DMS79 treated with DMSO at 0.1 percent for 48 hours (cell line): ENCODE measurements at places on chromosomes 2 and 18.

DNA sequence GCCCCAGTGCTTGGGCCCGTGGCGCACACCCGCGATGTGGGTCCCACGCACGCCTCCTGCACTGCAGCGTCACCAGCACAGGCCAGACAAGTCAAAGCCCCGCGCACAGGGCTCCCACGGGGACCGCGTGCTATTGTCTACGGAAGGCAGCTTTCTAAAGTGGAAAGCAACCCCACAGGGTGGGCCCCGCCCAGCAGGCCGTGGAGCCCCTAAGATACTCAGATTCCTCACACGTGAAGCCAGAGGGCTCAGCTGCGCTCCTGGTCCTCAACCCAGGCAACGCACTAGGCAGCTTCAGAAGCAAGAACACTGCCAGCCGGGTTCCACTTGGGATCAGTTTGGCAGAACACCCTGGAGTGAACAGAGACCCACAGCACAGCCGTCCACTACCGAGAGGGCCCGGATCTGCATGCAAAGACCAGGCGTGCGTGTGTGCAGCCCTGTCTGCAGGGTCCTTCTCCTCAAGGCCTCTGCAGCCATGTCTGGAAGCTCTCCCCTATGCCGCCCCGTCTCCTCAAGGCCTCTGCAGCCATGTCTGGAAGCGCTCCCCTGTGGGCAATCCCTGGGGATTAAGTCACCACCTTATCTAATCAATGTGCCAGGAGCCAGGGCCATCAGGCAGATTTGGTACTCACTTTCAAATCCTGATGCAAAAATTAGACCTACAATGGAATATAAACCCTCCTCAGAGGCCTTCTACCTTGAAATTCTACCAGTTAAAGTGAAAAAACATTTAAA lies 231.3 kb downstream of the HDAC4 start:
- DNase-seq = no peak

DNA sequence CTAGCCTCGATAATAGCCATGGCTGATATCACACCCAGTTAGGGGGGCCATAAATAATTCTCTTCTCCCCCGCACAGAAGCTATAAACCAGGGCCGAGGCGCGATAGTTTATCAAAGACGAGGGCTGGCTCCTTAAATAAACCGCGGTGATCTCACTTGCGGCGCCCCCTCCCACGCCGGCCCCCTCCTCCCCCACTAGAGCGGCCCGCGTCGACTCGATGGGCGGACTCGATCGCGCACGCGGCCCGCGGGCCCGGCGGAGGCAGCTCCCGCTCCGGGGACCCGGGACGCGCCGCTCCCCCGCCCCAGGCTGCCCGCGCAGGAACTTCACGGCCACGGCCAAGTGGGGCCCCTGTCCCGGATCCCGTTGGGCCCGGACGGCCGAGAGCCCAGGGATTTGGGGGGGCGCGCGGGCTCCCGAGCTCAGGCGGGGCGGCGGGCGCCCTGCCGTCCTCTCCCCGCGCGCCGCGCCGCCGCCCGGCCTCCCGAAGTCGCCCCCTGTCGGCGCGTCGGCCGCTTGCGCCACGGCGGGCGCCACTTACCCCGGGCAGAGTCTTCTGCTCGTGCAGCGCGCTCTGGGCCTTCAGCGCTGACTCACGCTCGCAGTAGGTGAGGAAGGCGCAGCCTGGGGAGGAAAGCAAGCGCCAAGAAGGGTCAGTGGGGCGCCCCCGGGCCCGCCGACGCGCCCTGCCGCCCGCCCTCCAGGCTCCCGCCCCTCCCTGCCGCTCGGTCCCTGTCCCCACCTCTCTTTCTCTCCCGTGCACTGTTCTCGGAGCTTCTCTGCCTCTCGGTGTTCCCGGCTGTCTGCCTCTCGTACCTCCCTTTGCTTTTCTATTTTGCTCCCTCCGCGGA lies 80.4 kb downstream of the CELF4 start:
- peak; percentile 17 for DNase-seq

DNA sequence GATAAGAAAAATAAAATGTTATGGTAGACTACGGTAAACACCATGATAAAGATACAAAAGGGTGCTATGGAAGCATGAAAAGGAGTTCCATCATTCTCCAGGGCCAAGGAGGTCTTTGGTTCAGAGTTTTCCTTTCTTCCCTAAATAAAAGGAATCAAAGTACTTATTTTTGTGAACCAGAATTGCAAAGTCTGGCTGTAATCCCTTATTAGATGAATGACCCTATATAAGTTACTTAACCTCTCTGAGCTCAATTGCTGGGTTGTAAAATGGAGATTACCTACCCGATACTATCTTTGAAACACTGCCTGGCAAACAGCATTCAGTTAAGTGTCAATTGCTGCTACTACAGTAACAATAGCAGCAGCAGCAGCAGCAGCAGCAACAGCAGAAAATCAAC lies 90.0 kb downstream of the C2orf74 start:
- no peak for DNase-seq

- DNase-seq = no peak
Measured at GRCh38 chr18:295756-296490, 28.1 kb upstream of the THOC1 start.

- DNase-seq = no peak
Measured at GRCh38 chr2:152594022-152594766, 123.1 kb downstream of the PRPF40A start.

- DNase-seq = no peak
Measured at GRCh38 chr2:19868224-19868623, 33.6 kb downstream of the TTC32 start.

GRCh38 chr2:132542953-132543569 lies 126.5 kb downstream of the GPR39 start:
- DNase-seq = no peak

DNA sequence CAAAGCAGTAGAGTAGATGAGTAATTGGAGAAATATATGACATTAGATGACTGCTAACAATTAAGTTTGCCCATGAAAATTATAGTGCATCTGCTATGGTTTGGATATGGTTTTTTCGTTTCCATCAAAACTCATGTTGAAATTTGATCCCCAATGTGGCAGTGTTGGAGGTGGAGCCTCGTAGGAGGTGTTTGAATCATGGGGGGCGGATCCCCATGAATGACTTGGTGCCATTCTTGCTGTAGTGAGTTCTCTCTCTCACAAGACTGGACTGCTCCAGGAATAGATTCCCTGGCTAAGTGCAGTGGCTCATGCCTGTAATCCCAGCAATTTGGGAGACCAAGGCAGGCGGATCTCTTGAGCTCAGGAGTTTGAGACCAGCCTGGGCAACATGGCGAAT lies 9.7 kb upstream of the CUL3 start:
- no peak for DNase-seq

DNA sequence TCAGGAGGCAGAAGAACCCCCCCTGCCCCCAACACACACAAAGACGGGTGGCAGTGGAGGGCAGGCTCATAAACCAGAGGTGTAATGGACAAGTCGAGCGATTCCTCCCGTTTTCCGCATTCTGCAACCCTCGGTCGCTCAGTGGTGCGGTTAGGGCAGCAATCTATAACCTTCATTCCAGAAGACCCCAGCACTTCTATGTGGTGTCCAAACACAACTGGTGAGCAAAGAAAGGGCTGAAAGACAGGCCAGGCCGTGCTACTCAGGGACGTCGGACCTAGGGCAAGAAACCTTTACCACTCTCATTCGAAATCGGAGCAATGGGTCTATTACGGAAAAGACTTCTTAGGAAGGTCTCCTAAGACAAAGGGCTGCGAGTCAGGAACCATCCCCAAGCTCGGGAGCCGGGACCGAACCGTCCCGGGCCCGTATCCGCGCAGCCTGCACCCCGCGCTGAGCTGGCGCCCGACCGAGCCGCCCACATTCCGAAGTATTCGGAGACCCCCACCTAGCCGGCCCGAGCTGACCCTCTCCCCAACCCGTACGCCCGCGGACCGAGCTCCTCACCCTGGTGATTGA lies 568 bp downstream of the ARL5A start:
- no peak for DNase-seq

- no peak for DNase-seq
Measured at GRCh38 chr2:126637386-126637785, 18.6 kb upstream of the GYPC start.

GRCh38 chr2:239002954-239003623 lies 155.2 kb downstream of the TWIST2 start:
- DNase-seq = no peak

GRCh38 chr2:237631007-237631785 lies 3.8 kb downstream of the LRRFIP1 start:
- DNase-seq = no peak

- DNase-seq = no peak
Measured at GRCh38 chr2:109516445-109517117, 97.2 kb downstream of the SEPTIN10 start.

GRCh38 chr2:121471532-121472469 lies 58.9 kb upstream of the RNU4ATAC start:
- DNase-seq = no peak

- DNase-seq = no peak
Measured at GRCh38 chr2:79191816-79192215, 32.3 kb upstream of the REG3A start.

DNA sequence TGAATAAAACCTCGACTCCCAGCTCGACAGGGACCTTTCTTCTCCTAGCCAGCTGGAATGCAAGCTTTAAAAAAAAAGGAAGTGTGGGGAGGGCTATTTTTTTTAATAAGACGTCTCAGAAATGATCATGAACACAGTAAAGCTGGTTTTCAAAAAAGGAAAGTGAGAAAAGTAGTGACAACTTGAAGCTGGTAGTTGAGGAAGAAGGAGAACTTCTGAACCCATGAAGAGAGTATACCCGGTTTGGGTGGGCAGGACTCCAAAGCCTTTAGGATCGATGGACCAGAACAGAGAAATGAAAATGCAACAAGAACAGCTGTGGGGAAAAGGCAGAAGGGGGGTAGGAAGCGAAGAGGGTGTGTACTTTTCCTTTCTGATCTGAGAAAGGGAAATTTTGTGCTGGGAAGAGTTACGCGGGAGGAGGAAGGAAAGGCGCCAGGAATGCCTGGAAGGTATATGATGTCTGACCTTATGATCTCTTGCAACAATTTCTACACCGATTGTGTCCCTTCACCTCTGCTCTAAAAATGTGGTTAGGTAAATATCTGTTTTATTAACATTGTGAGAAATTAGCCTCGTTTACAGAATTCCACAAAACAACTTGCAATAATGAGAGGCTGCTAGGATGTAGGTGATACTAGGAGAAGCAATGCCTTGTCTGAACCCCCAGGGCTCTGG lies 22.6 kb upstream of the CYP1B1 start:
- no peak for DNase-seq
